Osteocyte (in vitro differentiated cells): ENCODE measurements at places on chromosomes 1 and 21. TPM values are rescaled to one million over a fixed set of nuclear protein-coding genes. Genes with fewer than 3 reads are reported as not detected.
A peak's percentile ranks its signal among the peaks of the same experiment; 100 is the strongest.

DNA sequence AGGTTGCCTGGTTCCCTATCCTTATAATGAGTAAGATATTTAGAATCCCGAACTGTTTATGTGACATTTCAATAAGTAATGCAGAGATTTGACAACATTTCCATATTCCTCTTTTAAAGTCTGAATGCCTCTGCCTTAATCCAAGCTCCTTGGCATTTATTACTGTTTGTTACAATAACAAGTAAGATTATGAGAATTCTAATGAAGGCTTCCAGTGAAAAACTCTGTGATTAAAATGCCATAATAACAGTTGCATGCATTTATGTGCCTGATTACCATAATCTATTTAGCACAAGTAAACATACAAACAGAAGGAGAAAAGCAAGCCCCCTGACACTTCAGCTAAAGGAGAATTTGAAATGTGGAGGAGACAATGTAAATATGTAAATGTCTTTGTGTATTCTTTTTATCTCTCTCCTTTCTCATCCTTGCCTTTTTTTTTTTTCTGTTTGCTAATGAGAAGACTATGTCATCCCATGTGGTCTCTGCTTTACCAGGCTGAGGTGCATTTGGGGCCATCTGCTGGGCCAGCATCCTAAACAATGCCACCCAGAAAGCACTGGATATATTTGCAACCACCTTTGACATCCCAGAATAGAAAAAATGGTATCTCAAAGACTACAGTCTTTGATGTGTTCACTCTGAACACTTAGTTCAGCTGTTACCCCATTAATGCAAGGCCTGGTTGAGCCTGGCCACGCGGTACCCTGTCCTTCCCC is 17.2 kb upstream of the OLIG2 start:
- no peak overlapping the region for H3K4me3 ChIP-seq
- DNase-seq = peak; percentile 40
- H3K4me1 ChIP-seq = no peaks in the 10 kb centered on the region
- peaks cover 29% of the 10 kb centered on the region for H3K27me3 ChIP-seq

- no peak overlapping the region for H3K4me3 ChIP-seq
- H3K36me3 ChIP-seq = peaks cover 5% of the 10 kb centered on the region
- no peak overlapping the region for H3K27ac ChIP-seq
- peaks cover 18% of the 10 kb centered on the region for H3K4me1 ChIP-seq
These were observed 52.4 kb downstream of the KCNJ6 start for GRCh38 chr21:37863842-37864241.

DNA sequence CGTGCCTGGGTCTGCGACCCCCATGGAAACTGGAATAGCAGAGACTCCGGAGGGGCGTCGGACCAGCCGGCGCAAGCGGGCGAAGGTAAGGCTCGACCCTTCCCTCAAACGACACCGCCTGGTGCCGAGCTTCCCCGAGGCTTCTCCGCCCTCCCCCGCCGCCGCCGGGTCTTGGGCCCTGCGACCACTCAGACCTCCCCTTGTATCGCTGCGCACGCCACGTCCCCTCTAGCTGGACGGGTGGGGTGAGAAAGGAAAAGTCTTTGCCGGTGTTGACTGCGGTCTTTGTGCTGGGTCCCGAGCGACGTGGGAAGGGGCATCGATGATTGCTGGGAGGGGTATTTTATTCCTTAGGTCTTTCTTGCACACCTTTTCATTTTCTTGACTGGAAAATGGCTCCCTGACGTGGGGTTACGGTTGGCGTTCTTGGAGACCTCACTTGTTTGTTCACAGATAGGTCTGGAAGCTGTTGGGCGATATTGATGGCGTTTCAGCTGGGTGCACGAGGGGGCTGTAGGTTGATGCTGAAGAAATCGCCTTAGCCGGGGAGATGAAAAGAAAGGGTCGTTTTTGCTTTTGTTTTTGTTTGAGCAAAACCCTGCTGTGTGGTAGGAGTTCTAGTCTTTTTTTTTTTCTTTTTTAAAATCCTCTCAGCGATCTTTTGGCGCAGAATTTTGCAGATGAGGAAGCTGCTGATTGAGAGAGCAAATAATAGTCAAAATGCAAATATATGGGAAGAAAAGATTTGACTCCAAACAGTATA is 776 bp downstream of the KDM1A start:
- no peaks in the 10 kb centered on the region for H3K27me3 ChIP-seq
- peak overlapping the region; percentile 93 for H3K27ac ChIP-seq
- peaks cover 10% of the 10 kb centered on the region for H3K36me3 ChIP-seq
- peaks cover 40% of the 10 kb centered on the region for H3K4me1 ChIP-seq
- DNase-seq = no peak

GRCh38 chr1:2447276-2448097 is 28.6 kb upstream of the PLCH2 start:
- H3K4me1 ChIP-seq = peaks cover 57% of the 10 kb centered on the region
- no peaks in the 10 kb centered on the region for H3K36me3 ChIP-seq
- peak overlapping the region; percentile 82 for H3K27ac ChIP-seq
- DNase-seq = no peak

DNA sequence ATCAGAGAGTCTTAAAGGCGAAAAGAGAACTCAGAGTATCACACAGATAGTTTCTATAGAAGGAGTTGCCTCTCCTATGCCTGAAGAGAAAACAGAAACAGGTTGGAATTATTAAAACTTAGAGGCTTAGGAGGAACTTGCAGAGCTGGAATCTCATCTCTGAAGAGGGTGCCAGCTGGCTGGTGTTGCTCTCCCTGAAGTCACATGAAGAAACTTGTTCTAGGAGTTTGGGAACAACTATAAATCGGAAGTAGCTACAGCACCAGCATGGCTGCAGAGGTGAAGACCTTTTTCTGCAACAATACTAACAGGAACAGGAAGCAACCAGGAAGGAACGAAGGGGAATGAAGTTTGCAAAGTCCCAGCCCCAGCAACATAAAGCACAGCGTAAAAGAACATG is 35.8 kb downstream of the FMO3 start:
- no peak overlapping the region for H3K4me3 ChIP-seq
- peak overlapping the region; percentile 93 for H3K27ac ChIP-seq
- DNase-seq = no peak
- peaks cover 32% of the 10 kb centered on the region for H3K36me3 ChIP-seq
- H3K4me1 ChIP-seq = peaks cover 46% of the 10 kb centered on the region

DNA sequence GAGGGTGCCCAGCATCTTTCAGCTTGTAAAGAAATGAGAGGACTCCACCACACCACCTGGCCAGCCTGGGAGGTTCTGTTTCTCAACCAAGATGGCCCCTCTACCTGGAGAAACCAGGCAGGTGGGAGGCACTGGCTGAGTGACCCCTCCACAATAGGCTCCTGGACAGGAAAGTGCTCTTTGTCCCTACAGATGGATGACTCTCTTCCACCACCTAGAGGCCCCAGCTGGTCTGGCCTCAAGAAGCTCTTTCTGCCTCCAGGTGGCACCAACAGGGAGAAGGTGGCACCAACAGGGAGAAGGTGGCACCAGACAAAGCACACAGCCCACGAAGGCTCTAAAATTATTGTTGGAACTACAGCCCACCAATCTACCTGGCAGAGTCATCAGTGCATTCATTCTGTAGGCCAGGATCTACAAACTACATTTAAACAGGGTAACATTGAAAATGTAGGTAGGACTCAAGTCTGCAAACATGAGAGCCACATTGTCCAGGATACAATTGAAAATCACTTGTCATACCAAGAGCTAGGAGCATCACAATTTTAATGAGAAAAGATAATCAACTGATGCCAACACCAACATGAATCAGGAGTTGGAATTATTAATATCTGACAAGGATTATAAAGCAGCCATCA is 14.4 kb downstream of the TMPRSS3 start:
- no peak overlapping the region for H3K27ac ChIP-seq
- no peaks in the 10 kb centered on the region for H3K4me1 ChIP-seq
- peaks cover 2% of the 10 kb centered on the region for H3K36me3 ChIP-seq
- DNase-seq = no peak
- H3K4me3 ChIP-seq = no peak overlapping the region
- H3K27me3 ChIP-seq = peaks cover 16% of the 10 kb centered on the region

GRCh38 chr1:221164029-221164428 is 284.8 kb downstream of the HLX start:
- no peak overlapping the region for H3K4me3 ChIP-seq
- H3K27me3 ChIP-seq = peaks cover 10% of the 10 kb centered on the region
- H3K4me1 ChIP-seq = peaks cover 2% of the 10 kb centered on the region
- H3K36me3 ChIP-seq = no peaks in the 10 kb centered on the region

DNA sequence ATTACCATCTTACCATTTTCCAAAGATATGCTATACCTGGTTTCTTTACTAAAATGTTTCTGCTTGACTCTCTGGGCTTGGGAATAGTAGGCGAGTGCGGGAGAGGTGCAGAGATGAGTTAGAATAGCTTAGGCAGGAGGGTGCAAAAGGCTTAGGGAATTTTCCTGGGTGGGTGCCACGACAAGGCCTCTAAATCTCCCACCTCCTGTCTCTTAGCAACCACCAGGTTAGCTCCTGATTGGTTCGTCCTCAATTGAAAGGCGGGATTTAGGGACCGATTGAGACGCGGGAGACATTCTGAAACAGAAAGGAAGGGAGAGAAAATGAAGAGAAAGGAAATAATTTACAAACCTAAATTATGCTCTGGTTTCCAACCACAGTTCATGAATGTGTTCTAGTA is 3.1 kb downstream of the ACKR1 start:
- H3K27ac ChIP-seq = no peak overlapping the region
- no peaks in the 10 kb centered on the region for H3K4me1 ChIP-seq
- no peaks in the 10 kb centered on the region for H3K36me3 ChIP-seq
- peaks cover 3% of the 10 kb centered on the region for H3K27me3 ChIP-seq
- DNase-seq = no peak

GRCh38 chr21:40433538-40433937 is 413.4 kb downstream of the DSCAM start:
- no peak overlapping the region for H3K4me3 ChIP-seq
- H3K4me1 ChIP-seq = no peaks in the 10 kb centered on the region
- H3K36me3 ChIP-seq = no peaks in the 10 kb centered on the region
- H3K27ac ChIP-seq = no peak overlapping the region

- no peak overlapping the region for H3K4me3 ChIP-seq
- no peaks in the 10 kb centered on the region for H3K27me3 ChIP-seq
- no peak for DNase-seq
- H3K4me1 ChIP-seq = peaks cover 11% of the 10 kb centered on the region
- H3K27ac ChIP-seq = no peak overlapping the region
These were observed 3.1 kb downstream of the SLC45A3 start for GRCh38 chr1:205677167-205677566.

DNA sequence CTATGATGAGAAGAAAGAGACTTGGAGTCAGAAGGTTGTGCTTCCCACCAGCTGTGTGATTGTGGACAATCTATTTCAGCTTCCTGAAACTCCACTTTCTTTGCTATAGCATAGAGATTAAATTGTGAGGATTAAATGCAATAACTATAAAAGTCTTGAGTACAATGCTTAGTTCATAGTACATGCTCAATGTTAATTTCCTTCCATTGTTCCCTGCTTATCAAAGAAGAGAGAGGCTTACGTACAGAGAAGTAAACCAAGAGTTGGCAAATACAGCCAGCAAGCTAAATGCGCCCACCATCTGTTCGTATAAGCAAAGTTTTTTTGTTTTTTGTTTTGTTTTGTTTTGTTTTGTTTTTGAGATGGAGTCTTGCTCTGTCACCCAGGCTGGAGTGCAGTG is 317.9 kb upstream of the NFIA start:
- H3K27ac ChIP-seq = no peak overlapping the region
- no peak for DNase-seq
- no peaks in the 10 kb centered on the region for H3K36me3 ChIP-seq
- no peak overlapping the region for H3K4me3 ChIP-seq
- peaks cover 19% of the 10 kb centered on the region for H3K4me1 ChIP-seq

DNA sequence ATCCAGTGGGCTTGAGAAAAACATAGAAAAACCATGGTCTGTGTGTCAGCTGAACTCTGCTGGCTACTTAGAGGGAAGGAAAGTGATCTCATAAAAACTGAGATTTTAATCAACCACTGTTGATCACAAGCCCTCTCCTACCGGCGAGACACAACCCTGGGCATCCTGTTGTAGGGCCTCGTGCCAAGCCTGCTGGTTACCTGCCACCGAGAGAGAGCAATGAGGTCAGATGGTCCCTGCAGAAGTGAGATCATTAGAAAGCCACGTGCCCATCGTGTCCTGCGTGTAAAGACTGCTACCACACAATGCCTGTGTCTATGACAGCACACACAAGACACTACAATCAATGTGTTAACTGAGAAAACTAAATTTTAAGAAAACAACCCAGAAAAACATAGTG is 41.7 kb upstream of the GPR153 start:
- no peak overlapping the region for H3K4me3 ChIP-seq
- peaks cover 6% of the 10 kb centered on the region for H3K36me3 ChIP-seq
- H3K27me3 ChIP-seq = no peaks in the 10 kb centered on the region
- DNase-seq = no peak
- H3K27ac ChIP-seq = no peak overlapping the region
- H3K4me1 ChIP-seq = peaks cover 3% of the 10 kb centered on the region

DNA sequence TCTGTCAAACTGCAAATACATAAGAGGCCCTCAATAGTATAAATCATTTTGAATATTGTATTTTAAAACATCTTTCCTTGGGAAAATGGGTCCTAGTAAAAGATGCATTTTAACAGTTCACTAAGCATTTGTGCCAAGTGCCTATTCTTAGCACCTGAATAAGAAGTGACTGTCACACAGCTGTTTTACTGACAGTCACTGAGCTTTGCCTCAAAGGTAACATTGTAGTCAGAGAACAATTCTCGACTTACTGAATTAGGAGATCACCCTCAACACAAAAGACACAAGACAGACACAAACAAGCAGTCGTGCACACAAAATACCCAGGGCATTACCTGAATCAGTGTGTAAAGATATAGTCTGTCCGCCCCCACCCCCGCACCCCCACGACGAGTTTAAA is 408 bp downstream of the ESRRG start:
- H3K36me3 ChIP-seq = no peaks in the 10 kb centered on the region
- peaks cover 72% of the 10 kb centered on the region for H3K27me3 ChIP-seq
- H3K4me1 ChIP-seq = peaks cover 12% of the 10 kb centered on the region
- H3K4me3 ChIP-seq = peak overlapping the region; percentile 16
- DNase-seq = no peak

DNA sequence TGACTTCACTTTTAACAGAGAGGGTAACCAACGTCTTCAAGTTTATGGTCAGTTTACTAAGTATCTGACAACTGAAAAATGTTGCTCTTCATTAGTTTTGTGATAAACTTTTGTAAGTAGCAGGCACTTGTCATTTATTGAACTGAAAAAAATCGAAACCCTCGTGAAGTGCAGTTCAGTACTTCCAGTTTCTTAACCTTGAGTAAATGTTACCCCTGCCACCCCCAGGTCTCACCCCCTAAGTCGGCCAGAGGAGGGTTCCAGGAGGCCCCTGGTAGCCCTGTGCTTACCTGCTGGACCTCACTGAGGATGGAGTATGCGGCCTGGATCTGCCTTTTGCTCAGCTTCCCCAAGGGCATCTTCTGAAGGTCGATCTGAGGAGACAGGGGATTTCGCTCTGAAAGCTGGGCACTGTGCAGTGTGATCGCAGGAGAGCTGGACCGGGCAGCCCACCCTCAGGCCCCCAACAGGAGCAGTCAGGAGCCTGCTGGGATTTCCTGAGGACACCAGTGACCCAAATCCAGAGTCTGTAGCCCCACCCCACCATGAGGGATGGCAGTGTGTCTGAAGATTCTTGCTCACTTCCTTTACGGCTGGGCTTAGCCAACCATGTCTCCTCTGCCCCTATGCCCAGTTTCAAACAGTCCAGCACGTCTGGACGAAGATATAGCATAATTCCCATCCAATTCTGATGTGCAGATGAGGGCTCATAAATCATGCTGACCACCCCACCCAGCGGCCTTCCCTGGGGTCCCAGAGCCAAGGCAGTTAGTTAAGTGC is 37.6 kb downstream of the PARP1 start:
- peaks cover 56% of the 10 kb centered on the region for H3K36me3 ChIP-seq
- H3K27me3 ChIP-seq = no peaks in the 10 kb centered on the region
- no peak overlapping the region for H3K27ac ChIP-seq
- H3K4me1 ChIP-seq = no peaks in the 10 kb centered on the region
- H3K4me3 ChIP-seq = no peak overlapping the region

The ZNF648 gene
- not detected in 2 replicates for total RNA-seq

The TINAGL1 gene
- total RNA-seq = 9.2 and 10.0 TPM in 2 replicates

The SLC6A9 gene
- 49.4 and 51.6 TPM in 2 replicates for total RNA-seq

The FAM167B gene
- total RNA-seq = 2.7 and 2.8 TPM in 2 replicates

The UBE2Q1 gene
- total RNA-seq = 77.3 and 82.1 TPM in 2 replicates
